Mesothelial cell of epicardium (in vitro differentiated cells): ENCODE measurements at places on chromosomes 1 and 21. TPM values are rescaled to one million over a fixed set of nuclear protein-coding genes. Genes with fewer than 3 reads are reported as not detected.

Gene KRTAP10-3
- not detected in 3 replicates for total RNA-seq

Gene CFHR2
- total RNA-seq: not detected in 3 replicates

Gene NUP210L
- 0.04 to 0.07 TPM (median 0.07 TPM) in 3 replicates for total RNA-seq

DNA sequence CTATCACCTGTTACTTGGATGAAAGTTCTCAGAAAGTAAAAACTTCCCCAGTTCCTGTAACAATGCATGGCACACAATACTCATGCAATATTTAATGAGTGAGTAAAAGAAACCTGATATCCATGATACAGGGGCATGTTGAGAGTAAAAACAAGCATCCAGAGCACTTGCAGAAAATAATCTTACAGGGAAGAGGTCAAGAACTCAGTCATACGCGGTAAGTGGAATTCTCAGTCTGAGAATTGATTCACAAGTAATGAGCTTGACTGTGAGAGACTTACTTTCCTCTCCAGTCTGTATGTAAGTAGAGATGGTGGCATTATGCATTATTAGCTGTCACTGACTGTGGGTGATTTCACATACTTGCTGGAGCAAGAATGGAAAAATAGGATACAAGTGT, 976.9 kb downstream of the BRINP3 start:
- no peak for DNase-seq

- DNase-seq: no peak
Observed at GRCh38 chr21:29080454-29080941, 7.0 kb upstream of the CCT8 start.

GRCh38 chr1:42922687-42923366, 35.8 kb downstream of the SLC2A1 start:
- DNase-seq: no peak

DNA sequence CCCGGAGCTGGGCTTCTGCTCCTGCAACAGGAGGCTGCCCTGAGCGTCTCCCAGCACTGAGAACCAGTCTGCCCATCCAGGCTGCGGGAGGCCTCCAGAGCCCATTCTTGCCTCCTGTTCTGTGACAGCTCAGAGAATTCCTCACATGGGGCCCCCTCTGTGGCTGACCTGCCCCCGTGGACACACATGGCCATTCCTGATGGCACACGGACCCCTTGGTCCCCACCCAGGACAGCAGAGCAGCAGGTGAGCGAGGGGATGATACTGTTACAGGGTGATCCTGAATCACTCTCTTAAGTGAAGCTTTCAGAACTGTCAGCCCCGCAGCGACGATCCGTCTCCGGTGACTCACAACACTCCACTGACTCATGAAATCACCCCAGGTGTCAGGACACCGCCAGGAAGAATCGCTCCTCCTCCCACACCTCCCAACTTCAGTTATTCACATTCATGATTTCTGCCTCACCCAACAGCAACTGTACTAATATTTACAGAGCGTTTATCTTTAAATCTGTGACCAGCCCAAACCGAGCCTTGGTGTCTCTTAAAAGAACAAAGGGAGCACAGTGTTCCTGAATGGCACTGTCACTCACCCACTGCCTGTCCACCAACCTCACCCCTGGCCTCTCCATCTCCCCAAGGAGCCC, 22.5 kb downstream of the CHD5 start:
- DNase-seq: no peak

- no peak for DNase-seq
Observed at GRCh38 chr1:18901952-18902522, 318 bp downstream of the ALDH4A1 start.
